ENCODE measurements at places on chromosomes 2 and 18. TPM values are rescaled to one million over a fixed set of nuclear protein-coding genes. Genes with fewer than 3 reads are reported as not detected.

STK16 gene
- total RNA-seq = 36.9 TPM

- no peak for DNase-seq
These were observed 29.3 kb downstream of the FEZ2 start for GRCh38 chr2:36568516-36569246.

- DNase-seq = no peak
These were observed 5.6 kb upstream of the ESPNL start for GRCh38 chr2:238094438-238095022.

GRCh38 chr2:177693658-177694339 is 301.2 kb downstream of the AGPS start:
- DNase-seq = no peak

GRCh38 chr18:1103537-1103936 is 198.9 kb downstream of the ADCYAP1 start:
- DNase-seq = no peak

- DNase-seq = no peak
These were observed 555.2 kb upstream of the KLHL29 start for GRCh38 chr2:22829791-22830190.

FAM168B gene
- total RNA-seq = 69.9 TPM

DNPEP gene
- total RNA-seq = 61.1 TPM

DNA sequence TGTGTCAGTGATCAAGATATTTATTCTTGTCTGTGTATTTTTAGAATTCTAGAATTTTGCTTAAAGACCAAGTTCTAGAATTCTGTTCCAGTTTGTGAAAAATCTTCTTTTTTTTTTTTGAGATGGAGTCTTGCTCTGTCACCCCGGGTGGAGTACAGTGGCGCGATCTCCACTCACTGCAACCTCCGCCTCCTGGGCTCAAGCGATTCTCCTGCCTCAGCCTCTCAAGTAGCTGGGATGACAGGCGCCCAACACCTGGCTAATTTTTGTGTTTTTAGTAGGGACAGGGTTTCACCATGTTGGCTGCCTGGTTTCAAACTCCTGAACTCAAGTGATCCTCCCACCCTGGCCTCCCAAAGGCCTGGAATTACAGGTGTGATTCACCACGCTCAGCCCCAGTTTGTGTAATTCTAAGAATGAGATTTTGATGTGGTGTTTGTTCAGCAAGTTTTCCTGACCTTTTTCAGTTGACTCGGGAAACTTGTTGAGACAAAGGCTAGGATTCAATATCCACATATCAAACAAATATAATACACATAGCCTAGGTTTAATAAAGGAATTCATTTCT is 3.6 kb downstream of the EIF5B start:
- no peak for DNase-seq

- no peak for DNase-seq
These were observed 111.3 kb upstream of the SLC14A2 start for GRCh38 chr18:45503990-45504389.

- no peak for DNase-seq
These were observed 102.2 kb downstream of the KIAA1328 start for GRCh38 chr18:36931106-36931505.

GRCh38 chr2:46857871-46858701 is 57.5 kb downstream of the MCFD2 start:
- no peak for DNase-seq

ABHD1 gene
- 0.43 TPM for total RNA-seq

TSPYL6 gene
- total RNA-seq = not detected

DNA sequence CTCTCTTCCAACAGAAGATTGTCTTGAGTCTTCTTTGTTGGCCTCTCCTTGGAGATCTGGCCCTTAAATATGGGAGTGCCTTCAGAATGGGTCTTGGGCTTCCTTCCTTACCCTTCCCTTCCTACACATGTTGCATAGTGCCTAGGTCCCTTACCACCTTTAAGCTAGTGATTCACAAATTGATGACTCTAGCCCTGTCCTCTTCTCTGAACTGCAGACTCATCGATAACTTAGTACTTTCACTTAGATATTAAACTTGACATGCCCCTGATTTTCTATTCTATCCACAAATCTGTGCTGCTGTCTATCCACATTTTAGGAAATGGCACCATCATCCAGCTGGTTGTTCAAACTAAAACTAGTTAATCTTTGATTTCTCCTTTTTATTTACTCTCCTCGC is 9.1 kb upstream of the DYTN start:
- no peak for DNase-seq

DNA sequence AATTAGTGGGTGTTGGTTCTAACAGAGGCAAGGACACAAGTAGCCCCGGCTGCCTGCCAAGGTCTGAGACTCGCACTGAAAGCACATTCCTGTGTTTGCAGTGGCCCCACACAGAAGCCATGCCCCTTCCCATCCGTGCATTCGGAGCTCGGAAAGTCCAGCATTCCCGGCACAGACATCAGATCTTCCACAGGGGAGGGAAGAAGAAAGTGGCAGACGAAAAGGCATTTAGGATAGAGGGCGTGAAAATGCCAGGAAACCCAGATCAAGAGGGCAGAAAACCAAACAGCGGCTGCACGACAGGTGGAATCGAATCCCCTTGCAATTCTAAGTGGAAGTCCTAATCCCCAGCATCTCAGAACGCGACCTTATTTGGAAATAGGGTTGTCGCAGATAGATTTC is 105.5 kb upstream of the ASB18 start:
- no peak for DNase-seq

DNA sequence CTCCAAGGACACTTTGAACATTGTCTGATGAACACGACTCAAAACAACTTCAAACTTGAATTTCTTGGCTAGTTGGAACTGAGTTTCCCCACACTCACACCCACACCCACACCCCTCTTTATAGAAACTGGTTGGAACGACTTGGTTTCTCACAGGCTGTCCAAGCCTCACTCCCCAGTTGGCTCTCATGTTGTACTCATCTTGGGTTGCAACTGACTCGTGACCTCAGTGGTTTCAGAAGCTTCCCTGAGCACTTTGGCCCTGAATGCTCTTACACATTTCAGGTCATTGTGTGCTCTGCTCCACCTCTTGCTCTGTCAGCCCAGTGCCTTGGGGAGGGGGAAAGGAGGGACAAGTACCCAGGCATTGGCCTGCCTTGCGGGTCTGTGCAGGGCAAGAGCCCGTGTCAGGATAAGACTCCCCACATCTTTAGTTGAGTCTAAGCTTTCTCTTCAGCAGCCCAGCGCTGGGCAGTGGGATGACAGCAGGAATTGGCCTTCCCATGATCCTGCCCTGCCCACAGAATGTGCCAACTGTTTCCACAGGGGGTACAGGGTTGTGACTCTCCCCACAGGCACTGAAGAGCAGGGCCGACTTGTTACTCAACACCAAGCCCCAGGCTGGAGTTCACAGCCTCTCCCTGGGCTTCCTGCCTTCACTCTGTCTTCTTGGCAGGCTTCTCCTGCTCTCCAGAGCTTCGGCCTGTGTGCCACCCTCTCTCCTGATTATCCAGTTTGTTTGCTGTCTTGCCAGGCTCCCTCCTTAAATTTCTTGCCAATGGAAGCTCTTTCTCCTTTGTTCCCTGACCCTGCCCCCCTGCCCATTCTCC is 104.6 kb downstream of the RTN4 start:
- DNase-seq = no peak

DNA sequence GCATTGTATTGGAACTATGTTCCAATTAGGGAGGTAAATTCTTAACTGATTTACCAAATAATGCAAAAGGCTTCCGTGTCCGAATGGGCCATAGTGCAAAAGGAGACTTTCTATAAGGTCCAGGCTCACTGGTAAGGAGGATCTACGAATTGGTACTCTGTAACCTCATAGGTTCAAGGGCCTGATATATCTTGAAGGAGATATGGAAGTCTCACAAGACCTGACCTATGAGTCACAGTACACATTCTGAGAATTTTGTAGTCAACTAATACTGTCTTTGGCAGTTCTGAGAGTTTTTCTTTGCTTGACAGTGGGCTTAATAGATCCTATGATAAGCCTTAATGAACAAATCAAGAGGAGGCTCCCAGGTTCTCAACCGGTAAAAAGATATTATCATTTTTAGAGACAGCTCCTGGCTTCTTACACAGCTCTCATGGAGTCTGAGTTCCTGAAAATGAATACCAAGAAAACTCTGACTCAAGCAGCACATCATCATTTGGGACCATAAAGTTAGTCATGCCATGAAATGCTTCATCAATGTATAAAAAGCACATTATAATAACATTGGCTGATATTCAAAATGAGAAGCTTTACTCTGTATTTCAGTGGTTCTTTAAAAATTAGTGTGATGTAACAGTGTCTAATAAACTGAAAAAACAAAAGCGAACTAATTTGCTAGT is 1275.2 kb upstream of the CRIM1 start:
- DNase-seq = no peak

DNA sequence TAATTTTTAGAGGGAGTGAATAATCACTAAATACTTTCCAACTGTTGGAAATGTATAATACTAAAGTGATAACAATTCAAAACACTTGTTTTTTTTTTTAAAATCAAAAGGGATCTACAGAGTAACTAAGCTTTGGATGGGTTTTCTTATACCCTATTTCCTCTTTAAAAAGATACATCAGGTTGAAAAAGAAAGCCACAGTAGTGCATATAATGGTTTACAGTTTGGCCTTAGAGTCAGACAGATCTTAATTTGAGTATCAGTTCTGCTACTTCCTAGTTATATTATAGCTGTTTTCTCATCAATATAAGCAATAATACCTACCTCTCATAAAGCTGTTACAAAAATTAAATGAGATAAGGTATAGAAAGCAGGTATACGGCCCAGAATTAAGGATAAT is 28.5 kb downstream of the PSME4 start:
- no peak for DNase-seq

DNA sequence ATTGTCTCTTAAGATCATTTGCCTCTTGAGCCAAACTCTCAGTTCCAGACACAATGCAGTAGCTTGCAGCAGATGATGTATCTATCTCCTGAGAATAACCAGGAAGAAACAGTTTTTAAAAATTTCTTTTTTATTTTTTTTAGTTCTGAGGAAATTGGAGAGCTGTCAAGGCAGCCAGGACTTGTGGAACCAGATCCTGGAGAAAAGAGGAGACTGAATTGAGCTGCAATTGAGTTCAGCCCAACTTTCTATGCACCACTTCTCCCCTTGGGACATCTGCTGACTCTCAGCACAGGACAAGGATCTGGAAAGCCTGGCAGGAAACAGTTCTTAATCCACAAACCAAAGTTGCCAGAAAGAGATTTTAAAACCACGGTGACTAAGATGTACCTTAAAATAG is 13.5 kb upstream of the CSRNP3 start:
- no peak for DNase-seq

GRCh38 chr18:55048892-55049291 is 89.6 kb upstream of the CCDC68 start:
- DNase-seq = no peak
